Endothelial cell (in vitro differentiated cells): ENCODE measurements at places on chromosomes 3 and 15. TPM values are rescaled to one million over a fixed set of nuclear protein-coding genes. Genes with fewer than 3 reads are reported as not detected.

DNA sequence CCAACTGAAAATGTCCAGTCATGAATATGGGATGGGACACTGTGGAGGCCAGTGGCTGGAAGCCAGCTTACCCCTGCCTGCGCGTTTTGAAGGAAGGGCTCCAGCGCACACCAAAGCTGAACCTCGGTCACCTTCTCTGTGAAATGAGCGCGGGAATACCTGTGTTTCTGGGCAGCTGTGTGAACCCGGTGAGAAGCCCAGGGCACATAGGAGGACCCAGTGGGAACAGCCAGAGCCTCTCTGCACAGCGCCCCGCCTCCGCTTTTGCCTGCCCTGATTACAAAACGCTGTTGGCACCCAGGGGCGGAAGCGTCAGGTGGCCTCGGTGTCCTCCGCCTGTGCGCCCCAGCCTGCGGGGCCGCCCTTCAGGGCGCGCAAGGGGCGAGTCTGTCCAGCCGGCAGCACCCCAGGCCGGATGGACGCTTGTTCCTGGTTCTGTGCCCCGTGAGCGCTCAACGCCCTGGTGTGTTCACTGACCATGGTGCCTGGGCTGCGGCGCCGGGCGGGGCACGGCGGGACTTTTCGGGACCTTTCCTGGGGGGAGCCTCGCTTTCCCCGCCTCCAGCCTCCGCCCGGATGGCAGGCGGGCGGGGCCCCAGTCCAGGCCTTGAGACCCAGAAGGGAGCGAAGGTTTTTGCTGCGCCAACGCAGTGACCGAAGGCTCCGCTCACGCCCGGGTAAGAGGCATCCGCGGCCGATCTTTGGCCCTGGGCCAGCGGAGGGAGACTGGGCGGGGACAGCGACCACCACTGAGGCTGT, at the start of gene SQOR:
TSS of gene SQOR (plus strand) at position 598 of the 759 bp plus-strand sequence. CDS start 23,895 bp downstream, outside the sequence.
- peaks cover 13% of the 10 kb centered on the region for H3K4me1 ChIP-seq
- peak within 1 kb of the TSS; percentile 84 for H3K4me3 ChIP-seq
- H3K36me3 ChIP-seq, result no peaks in the 10 kb centered on the region
- DNase-seq, result peak; percentile 53

- peaks cover 9% of the 10 kb centered on the region for H3K27me3 ChIP-seq
- peaks cover 3% of the 10 kb centered on the region for H3K36me3 ChIP-seq
- H3K4me1 ChIP-seq, result peaks cover 15% of the 10 kb centered on the region
- H3K4me3 ChIP-seq, result no peak overlapping the region
These were observed 1.3 kb downstream of the SLC27A2 start for GRCh38 chr15:50183112-50183794.

DNA sequence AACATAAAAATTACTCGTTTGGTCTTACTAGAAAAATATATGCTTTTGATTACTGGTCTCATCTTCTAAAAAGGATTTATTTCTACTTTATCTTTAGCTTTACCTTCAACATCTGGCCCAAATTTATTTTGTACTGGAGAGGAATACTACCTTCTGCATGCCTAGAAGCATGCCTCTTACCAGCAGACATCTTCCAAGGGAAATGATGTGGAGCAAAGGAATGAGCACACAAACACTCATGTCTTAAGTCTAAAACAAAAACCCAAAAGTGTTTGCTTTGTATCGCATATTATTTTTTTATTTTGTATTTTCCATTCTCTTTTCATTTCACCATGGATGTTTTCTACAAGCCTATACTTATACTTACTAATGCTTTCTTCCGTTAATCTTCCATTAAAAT, 304.6 kb upstream of the KCNMB2 start:
- DNase-seq, result no peak
- peaks cover 8% of the 10 kb centered on the region for H3K4me1 ChIP-seq
- no peaks in the 10 kb centered on the region for H3K27me3 ChIP-seq
- H3K27ac ChIP-seq, result no peak overlapping the region
- H3K4me3 ChIP-seq, result no peak overlapping the region

SLC28A2 gene
- total RNA-seq, result not detected

DNA sequence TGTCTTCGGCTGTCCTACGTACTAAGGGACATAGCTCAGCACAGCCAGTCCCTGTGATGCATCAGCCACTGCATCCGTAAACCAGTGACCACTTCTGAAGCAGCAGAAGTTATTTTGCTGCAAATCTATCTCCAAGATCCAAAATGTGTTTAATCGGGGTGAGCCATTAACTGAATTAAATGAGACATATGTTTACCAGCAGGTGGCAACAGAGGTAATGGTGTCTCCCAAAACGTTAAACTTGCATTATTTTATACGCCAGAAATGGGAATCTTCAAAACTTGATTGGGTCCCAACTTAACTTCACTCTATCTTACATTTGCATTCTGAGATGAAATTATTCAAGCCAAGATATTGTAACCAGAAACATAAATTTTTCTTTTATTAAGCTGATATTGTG, 75.3 kb upstream of the BOC start:
- DNase-seq, result no peak
- peaks cover 5% of the 10 kb centered on the region for H3K4me1 ChIP-seq
- H3K4me3 ChIP-seq, result no peak overlapping the region
- H3K27ac ChIP-seq, result no peak overlapping the region
- H3K36me3 ChIP-seq, result no peaks in the 10 kb centered on the region

DNA sequence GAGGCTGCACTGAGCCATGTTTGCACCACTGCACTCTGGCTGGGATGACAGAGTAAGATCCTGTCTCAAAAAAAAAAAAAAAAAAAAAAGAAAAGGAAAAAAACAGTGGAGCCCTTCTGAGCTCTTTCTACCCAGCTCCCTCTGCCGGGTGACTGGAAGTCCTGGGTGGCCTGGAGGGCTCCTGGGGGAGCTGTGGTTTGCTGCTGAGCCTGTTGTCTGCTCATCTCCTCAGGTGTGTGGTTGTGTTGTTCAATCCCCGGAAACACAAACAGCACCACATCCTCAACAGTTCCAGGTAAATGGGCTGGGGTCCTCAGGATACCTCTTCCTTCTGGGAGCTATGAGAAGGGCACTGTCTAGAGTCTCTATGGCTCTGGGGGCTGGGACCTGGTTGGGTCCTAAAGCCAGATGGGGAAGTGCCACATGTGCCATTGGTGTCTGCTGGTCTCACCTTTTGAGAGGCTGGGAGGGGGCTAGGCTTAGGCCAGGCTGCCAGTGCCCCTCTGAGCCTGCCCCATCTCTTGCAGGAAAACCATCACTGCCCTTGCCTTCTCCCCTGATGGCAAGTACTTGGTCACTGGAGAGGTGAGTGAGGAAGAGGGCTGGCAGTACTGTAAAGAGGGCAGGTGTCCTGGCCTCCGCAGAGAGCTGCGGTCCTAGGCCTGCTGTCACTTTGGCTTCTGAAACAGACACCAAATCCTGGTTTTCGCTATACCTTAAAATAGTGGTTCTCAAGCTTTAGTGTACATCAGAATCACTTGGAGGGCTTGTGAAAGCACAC, 17.1 kb upstream of the JMJD7 start:
- H3K4me1 ChIP-seq, result peaks cover 32% of the 10 kb centered on the region
- H3K36me3 ChIP-seq, result peaks cover 32% of the 10 kb centered on the region
- no peak for DNase-seq
- peaks cover 6% of the 10 kb centered on the region for H3K27me3 ChIP-seq
- no peak overlapping the region for H3K4me3 ChIP-seq
- H3K27ac ChIP-seq, result no peak overlapping the region

CPLX3 gene
- not detected for total RNA-seq

CIP2A gene
- 13.3 TPM for total RNA-seq

DNA sequence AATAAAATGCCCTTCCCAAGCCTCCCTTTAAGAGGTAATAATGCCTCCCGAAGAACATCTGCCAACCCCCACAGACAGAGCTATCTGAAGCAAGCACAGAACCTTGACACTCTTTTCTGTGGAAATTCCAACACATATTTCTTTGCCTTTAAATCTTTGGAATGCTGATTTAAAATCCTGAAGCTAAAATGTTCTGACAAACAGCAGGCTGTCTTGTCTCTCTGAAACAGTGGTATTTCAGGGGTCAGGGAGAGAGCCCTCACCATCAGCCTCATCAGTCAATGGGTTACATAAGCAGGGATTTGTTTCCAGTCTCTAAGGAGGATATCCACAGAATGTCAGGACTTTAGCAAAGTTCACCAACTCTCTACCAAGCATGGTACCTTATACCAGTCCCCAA, 27.8 kb upstream of the ARHGEF3 start:
- H3K36me3 ChIP-seq, result no peaks in the 10 kb centered on the region
- DNase-seq, result no peak
- no peaks in the 10 kb centered on the region for H3K27me3 ChIP-seq
- no peak overlapping the region for H3K4me3 ChIP-seq

OR5K2 gene
- total RNA-seq, result not detected

PTX3 gene
- total RNA-seq, result 0.13 TPM

GRCh38 chr3:139522421-139522820, 17.1 kb downstream of the RBP1 start:
- H3K4me3 ChIP-seq, result no peak overlapping the region
- peaks cover 6% of the 10 kb centered on the region for H3K27me3 ChIP-seq
- H3K36me3 ChIP-seq, result peaks cover 8% of the 10 kb centered on the region
- H3K27ac ChIP-seq, result no peak overlapping the region
- no peak for DNase-seq

- peak overlapping the region; percentile 24 for H3K27ac ChIP-seq
- H3K4me3 ChIP-seq, result no peak overlapping the region
- DNase-seq, result no peak
- H3K27me3 ChIP-seq, result no peaks in the 10 kb centered on the region
- H3K4me1 ChIP-seq, result no peaks in the 10 kb centered on the region
These were observed 466.1 kb upstream of the ATP11B start for GRCh38 chr3:182327196-182327681.

PATL2 gene
- total RNA-seq, result 0.69 TPM

DNA sequence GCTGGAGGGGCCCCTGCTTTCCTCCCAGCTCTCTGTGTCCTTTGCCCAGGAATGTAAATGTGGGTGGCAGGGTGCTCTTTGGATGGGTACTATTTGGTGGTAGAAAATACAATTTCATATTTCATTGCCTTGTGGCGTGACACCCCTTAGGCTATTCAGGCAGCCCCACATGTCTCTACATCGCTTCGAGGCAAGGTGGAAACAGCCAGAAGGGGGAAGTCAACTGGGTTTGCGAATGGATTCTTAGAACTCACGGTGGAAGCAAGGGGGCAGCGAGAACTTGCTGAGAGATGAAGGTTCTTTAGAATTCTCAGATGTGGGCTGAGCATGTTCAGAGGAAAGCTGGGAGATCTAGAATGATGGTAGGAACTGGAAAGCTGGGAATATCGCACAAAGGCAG, 25.3 kb downstream of the PLA2G4D start:
- H3K27ac ChIP-seq, result peak overlapping the region; percentile 20
- H3K4me3 ChIP-seq, result peak overlapping the region; percentile 35
- peaks cover 13% of the 10 kb centered on the region for H3K27me3 ChIP-seq
- no peaks in the 10 kb centered on the region for H3K36me3 ChIP-seq

TIMP4 gene
- total RNA-seq, result 0.69 TPM

DNA sequence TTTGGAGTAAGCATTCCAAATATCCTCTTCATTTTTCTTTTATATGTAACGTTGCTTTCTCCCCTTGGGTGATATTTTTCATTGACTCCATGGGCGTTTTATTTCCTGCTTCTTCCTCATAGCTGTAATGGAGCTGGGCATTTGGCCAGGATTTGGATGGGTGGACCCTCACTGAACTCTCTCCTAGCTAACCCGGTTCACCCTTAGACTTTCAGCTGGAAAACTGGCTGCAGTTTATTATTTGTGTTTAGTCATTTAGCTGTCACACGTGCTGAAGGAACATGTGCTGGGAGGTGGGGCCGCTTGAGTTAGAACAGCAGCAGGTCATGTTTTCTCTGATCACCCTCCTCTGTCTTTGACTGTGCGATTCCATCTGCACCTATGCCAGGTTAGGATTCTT, 407.6 kb downstream of the ZIC1 start:
- no peak overlapping the region for H3K4me3 ChIP-seq
- DNase-seq, result no peak
- H3K27me3 ChIP-seq, result no peaks in the 10 kb centered on the region
- no peaks in the 10 kb centered on the region for H3K4me1 ChIP-seq
- no peaks in the 10 kb centered on the region for H3K36me3 ChIP-seq

EPHB3 gene
- total RNA-seq, result 4.3 TPM

DNA sequence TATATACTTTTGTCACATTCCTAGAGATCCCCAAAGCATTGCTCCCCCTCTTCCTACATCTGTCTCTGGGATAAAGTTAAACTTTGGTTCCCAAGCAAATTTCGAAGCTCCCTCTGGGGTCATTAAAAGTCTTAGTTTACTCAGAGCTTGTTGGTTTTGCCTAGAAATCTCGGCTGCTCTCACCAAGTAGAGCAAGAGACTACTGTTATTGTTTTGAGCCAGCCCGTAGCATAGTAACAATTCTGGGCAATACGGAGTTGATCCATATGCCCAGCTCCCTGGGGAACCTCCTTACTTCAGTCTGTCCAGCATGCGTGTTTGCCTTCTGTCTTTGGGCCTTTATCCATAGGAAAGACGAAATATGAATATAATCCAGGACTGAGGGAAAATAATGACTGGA, 10.0 kb upstream of the P3H2 start:
- H3K4me3 ChIP-seq, result no peak overlapping the region
- no peak for DNase-seq
- peaks cover 1% of the 10 kb centered on the region for H3K27me3 ChIP-seq
- no peaks in the 10 kb centered on the region for H3K36me3 ChIP-seq
- H3K4me1 ChIP-seq, result peaks cover 3% of the 10 kb centered on the region

- H3K4me3 ChIP-seq, result no peak overlapping the region
- H3K27ac ChIP-seq, result no peak overlapping the region
- no peaks in the 10 kb centered on the region for H3K36me3 ChIP-seq
These were observed 469.6 kb downstream of the MAGI1 start for GRCh38 chr3:65569129-65569528.
